ENCODE measurements at places on chromosomes 5 and 9.
A peak's percentile ranks its signal among the peaks of the same experiment; 100 is the strongest.

DNA sequence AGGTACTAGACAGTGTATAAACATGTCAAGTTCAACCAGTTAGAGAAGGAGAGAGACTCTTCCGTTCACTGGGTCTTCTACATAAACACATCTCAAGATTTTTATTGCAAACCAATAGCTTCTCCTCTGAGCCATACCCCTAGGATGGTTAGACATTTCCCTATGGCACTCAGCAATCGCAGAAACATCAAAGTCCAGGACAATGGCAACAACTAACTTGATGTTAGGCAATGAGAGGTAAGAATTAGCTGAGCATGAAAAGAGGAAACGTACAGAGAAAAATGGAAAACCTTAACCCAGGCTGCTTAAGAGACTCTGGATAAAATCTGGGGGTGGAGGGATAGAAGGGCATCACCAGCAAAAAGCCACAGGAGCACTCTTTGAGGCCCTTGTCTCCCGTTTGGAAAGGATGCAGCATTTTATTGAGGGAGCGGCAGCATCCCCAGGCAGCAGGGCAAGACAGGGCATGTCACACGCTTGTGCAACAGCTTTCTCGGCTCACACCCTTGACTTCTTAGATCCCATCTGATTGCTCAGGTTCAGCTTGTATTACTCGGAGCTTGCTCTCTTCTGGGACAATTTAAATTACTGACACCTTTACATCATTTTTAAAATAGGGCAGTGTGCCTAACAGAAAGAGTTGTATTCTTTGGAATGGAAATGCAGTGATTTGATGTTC is 8.6 kb upstream of the PSAT1 start:
- DNase-seq = peak; percentile 38

- no peak for DNase-seq
These were observed 205.2 kb upstream of the ADCY2 start for GRCh38 chr5:7190712-7191250.

- no peak for DNase-seq
These were observed 2.4 kb downstream of the SYK start for GRCh38 chr9:90803860-90804593.

DNA sequence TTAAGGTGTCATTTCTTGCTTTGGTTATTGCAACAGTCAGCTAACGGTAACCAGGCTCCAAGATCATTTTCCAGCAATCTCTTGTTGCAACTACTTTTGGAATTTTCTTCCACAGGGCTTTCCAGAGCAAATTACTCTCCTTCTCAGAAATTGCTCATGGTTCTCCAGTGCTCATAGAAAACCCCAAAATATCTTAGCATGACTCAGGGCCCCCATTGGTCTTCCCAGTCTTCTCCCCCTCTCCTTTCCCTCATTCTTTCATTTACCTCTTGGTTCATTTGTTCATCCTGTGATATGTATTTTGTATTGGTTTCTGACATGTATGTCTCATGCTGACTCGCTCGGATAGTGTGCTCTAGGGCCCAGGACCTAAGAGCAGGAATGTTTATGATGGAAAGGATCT is 35.6 kb downstream of the WWC1 start:
- DNase-seq = no peak

- DNase-seq = no peak
These were observed 35.4 kb upstream of the RXRA start for GRCh38 chr9:134290603-134291451.

GRCh38 chr5:132883261-132883834 is 9.9 kb downstream of the LEAP2 start:
- no peak for DNase-seq

- DNase-seq = no peak
These were observed 468.5 kb downstream of the ZNF608 start for GRCh38 chr5:124277767-124278545.

DNA sequence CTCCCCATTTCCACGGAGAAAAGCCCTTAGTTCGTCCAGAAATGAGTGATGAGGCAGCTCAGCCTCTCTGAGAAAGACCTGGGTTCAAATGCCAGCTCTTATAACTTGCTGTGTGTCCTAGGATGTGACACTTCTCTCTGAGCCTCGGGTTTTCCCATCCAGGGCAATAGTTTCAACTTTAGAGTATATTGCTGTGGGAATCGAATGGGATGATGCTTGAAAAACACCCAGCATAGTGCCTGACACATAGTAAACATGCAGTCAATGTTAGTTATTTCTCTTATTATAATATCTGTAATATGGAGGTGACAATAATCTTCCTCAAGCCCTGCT is 430 bp upstream of the MAPKAP1 start:
- DNase-seq = no peak

DNA sequence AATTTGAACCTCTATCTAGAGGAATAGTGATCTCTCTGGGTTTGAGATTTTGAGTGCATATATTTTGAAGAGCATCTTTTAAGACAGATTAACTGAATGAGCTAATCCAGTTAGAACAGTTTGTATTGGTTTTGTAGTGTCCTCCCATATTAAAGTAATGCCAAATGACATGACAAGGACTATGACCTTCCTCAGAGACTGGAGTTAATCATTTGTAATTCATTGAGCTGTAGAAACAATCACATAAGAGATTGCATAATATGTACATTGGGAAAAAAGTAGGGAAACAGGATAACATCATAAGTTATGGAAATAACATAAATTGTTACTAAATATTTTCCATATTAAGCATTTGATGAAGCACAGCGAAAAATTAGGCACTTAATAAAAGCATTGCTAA is 45.8 kb upstream of the PRDM9 start:
- DNase-seq = no peak

DNA sequence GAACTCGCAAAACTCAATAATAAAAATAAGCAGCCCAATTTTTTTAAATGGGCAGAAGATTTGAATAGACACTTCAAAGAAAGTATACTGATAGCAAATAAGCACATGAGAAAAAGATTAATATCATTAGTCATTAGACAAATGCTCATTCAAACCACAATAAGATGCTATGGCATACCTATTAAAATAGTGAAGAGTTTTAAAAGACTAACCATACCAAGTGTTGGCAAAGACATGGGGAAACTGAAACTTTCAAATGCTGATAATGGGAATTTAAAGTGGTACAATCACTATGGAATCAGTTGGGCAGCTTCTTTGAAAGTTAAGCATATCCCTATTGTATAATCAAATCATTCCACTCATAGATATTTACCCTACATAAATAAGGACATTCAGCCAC is 26.6 kb upstream of the ORM1 start:
- DNase-seq = no peak

DNA sequence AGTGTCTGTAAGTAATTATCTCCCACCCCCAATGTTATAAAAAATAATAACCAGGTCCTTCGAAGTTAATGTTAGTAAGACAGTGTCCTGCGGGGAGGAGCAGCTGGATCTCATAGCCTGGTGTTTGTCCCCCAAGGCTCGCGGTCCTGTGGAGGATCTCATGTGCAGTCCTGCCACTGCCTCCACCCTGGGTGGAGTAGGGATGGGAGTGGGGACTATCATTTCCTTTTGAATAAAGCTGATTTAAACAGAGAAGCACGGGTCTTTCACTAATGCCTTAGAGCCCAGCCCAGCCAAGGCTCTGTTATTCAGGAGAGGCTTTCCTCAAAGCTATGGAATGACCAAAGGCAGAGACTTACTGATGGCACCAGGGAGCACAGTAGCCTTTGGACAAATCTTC is 40.2 kb downstream of the SUB1 start:
- DNase-seq = no peak

GRCh38 chr5:57422993-57423392 is 59.6 kb downstream of the ACTBL2 start:
- DNase-seq = no peak

DNA sequence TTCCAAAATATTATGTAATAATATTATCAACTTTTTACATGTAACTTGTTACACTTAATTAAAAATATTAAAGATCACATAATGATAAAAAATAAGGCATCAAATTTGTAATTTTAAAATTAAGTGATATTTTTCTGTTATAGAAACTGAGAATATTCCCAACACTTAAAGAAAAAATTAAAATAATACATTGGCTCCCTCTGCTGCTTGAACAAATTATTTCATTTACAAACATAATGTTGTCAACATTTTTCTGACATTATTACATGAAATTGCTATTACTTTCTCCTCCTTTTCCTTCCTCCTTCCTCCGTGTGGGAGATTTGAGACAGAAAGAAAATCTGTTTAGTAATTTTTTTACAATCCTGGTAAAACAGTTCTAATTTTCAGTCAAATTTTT is 42.3 kb downstream of the RNF180 start:
- no peak for DNase-seq

DNA sequence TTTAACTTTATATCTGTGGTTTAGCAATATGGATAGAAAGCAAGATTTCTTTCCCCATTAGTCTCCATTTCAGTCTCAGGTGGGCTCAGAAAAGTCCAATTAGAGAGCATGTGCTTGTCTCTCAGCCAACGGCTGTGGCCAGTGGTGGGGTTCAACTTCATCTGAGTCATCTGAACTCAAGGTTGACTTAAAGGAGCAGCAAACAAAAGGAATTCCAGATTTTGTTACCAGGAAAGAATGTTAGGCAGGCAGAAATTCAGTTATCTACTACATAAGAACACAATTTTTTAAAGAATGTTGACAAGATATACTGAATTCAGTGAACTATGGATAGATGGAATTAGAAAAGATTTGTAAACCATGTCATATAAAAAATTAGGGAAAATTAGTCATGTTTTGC is 784.1 kb downstream of the MAT2B start:
- DNase-seq = no peak

DNA sequence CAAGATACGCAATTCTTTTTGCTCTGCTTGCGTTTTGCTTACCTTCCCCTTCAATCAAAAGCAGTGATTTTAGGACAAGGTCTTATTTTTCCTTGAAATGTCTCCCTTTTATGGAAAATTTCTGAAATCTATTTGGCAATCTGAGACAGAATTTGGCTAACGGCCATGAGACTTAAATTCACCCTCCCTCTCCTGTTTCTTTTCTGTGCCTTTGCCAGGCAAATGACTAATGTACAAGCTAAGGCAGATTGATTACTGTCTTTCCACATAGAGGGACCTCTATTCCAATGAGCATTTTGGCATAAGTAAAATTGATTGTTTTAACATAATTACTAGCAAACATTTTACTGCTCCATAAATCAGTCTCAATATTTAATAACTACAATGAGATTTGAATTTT is 31.7 kb downstream of the FAM81B start:
- no peak for DNase-seq

GRCh38 chr5:125377141-125377540 is 630.7 kb upstream of the ZNF608 start:
- no peak for DNase-seq

DNA sequence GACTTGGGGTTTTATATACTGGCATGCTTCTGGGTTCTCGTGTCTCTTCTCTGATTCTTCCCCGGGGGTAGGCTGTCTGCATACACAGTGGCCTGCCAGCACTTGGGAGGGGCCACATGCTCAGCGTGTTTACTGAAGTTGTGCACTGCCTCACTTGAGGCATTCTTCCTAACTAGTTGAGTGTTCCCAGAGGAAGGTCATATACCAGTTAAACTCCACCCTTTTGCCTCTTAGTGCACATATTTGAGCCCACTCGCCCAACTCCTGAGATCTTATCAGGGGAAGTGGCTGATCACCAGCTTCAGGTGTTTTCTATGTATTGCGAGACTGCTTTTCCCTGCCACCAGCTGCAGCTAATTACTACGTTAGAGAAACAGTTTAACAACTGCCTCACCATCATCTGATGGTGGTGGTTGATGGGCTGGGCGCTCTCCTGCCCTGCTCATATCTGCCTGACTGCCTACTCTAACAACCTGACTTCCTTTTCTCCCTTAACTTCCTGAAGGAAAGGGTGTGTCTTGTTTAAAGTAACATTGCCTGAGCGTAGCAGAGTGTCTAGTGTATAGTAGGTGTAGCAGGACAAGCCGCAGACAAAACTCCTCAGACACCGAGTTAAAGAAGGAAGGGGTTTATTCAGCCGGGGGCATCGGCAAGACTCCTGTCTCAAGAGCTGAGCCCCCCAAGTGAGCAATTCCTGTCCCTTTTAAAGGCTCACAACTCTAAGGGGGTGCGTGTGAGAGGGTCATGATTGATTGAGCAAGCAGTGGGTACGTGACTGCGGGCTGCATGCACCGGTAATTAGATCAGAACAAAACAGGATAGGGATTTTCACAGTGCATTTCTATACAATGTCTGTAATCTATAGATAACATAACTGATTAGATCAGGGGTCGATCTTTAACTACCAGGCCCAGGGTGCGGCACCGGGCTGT is 60.1 kb upstream of the CLINT1 start:
- no peak for DNase-seq

DNA sequence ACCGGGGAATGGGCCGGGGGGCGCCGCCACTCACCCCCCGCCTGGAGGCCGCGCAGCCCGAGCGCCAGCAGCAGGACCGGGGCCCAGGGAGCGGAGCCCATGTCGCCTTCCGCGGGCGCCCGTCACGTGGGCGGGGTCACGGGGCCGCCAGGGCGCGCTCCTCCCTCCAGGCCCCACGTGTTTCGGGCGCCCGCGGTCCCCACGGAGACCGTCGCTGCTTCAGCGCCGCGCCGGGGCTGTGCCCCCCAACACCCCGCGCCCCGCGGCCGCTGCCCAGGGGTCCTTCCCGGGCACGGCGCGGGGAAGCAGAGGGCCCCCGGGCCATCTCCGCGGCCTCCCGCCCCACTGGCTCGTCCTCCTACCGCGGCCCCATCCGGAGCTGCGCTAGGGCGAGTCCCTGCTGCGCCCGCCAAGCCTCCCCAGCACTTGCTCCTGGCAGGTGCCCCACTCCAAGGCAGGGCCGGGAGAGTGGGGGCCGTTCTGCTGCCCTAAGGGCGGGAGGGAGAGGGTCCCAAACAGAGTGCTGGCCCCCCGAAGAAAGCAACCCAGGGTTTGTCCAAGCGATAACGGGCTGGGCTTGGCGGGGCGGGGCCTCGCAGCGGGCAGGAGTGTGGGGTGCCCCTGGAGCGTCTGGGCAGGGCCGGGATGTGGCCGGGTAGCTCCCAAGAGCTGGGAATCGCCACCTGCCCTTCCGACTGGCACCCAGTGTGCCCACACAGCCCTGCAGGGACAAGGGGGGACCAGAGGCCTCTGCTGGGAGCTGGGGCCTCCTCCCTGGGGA is at the start of gene DPP7:
DPP7 (minus strand) TSS at position 121 of the 781 bp plus-strand sequence; CDS start at position 101, 20 bp downstream.
- DNase-seq = no peak

DNA sequence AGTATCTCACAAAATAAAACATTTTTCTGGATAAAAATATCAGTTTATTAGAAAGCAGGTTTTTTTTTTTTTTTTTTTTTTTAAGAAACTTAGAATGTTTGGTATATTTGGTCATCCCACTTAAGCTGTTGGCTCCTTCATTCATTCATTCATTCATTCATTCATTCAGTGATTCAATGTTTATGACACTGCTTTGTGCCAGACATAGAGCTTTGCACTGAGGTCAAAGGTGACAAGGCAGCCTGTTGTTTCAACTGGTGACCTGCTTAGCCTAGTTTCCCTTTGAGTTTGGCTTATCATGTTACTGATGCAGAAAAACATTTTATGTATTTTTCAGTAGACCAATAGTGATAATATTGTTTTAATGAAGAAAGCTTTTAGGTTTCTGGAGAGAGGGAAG is 23.5 kb downstream of the CPEB4 start:
- no peak for DNase-seq

GRCh38 chr9:131330814-131331600 is 41.5 kb downstream of the PLPP7 start:
- DNase-seq = no peak

All from NCI-H187 treated with DMSO at 0.1 percent for 48 hours (cell line).